Renal cortex interstitium (tissue), 15 donors: ENCODE measurements at places on chromosomes 5 and 9.

DNA sequence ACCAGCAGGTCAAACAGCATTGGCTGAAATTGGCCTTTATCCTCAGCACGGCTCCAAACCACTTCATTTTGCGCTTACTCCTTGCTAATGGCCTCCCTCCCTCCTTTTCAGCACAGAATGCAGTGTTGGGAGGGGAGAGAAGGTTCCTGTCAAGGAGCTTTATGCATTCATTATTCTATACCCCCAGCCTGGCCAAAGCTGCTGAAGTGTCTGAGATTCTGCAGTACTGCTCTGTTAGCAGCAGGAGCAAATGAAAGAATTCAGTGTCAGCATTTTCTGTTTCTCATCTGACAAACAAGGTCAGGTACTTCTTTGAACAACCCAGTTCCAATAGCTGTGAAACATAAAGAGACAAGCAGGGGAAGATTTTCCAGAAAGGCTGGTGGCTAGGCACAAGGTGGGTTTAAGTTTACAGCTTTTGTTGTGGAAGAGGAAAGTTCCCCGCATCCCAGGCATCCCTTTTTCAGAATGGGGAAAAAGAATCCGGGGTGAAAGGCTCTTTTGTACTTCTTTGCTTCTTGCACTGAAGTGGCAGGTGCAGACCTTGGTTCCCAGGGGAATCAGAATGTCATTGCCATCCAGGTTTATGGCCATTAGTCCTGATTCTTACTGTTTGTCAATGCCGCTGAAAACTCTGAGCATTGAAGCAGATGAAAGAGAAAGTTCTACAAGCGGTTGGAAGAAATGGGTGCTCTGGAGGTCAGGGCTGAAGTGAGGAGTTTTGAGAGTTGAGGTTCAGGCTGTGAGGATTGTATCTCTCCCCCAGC is 109.3 kb upstream of the APC start:
- no peak for DNase-seq

DNA sequence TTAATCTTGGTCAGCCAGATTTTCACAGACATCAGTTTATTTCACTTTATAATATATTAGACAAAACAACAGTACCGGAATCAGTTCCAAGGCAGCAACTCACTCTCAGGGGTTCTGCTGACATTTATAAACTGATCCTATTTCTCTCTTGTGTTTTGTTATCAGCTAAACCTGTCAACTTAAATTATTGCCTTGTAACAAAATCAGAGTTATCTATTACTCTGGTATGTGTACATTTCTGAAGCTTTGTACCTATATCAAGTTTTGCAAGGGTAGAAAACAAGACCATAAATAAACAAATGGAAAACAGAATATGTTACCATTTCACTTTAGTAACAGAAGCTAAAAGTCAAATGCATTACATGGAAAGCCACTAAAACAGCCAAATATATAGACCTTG is 122.1 kb downstream of the SIL1 start:
- no peak for DNase-seq

DNA sequence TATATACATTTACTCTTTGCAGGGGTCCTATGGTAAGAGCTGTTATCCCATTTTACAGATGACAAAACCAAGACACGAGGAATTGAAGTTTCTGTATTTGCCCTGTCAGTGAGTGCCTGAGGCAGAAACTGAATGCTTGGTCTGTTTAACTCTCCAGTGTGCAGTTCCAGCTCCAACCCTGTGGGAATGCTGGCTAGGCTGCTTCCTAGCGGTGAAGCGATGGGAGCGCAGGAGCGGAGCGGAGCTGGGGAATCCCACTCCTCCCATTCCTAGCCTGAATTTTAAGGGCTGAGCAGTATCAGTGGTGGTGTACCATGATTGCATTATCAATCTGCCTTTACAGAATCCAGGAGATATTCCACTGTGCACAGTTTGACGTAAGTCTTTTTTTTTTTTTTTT is 202.3 kb downstream of the LRRC70 start:
- DNase-seq, result no peak

GRCh38 chr9:129713402-129713679 is 39.5 kb downstream of the PTGES start:
- no peak for DNase-seq

GRCh38 chr5:112787896-112788295 is 50.2 kb downstream of the APC start:
- no peak for DNase-seq

DNA sequence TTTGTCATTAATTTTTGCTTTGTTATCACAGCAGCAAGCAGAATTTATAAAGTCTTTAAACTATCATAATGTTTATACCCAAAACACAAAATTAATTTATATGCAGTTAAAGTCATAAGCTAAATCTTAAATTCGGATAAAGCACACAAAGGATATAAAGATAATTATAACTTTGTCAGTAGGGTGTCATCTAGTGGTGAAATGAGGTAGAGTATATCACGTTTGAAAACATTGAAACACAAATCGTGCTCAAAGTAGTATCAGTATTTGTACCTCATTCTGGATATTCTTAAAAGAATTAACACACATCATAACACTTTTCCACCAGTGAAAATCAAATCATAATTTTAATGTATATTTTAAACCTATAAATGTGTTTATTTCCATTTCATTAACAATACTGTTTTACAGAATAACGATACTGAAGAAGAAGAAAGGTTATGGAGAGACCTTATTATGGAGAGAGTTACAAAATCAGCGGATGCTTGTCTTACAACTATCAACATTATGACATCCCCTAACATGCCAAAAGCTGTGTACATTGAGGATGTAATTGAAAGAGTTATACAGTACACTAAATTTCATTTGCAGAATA is 129.5 kb downstream of the NIPBL start:
- DNase-seq, result no peak

DNA sequence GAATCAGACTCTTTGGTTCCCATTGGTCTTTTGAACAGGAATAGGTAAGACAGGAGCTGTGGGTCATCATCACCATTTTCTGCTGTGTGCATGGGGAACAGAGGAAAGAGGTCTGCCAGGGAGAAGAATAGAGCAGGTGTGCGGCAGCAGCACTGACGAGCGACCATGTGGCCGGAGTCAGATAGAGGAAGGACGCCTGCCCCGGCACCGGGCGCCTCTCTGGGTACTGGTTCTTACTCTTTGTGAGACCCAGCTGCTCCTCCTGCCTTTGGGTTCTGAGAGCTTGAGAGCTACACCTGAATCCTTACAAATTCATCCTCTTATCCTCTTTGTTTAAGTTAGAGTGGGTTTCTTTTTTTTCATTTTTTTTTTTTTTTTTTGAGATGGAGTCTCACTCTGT is 90.8 kb downstream of the NDFIP1 start:
- DNase-seq, result no peak

DNA sequence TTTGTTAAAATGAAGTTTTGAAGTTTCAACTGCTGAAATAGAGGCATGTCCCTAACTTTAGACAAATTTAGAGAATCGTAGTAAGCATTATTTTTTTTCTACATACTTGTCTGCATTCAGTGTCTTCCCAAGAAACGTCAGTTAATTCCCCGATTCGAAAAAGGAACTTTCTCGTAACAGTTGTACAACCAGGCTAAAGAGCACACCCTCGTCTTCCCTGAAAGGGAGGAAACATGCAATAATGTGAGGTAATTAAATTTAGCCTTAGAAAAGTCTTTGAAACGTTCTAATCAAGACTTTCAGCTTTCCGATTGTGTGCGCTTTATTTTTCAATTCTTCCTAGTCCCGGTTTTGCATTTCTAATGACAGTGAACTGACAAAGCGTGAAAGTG is 374 bp upstream of the SLC1A3 start:
- no peak for DNase-seq

GRCh38 chr9:129673602-129674001 is 8.2 kb downstream of the PRRX2 start:
- no peak for DNase-seq

- no peak for DNase-seq
These were observed 327.5 kb upstream of the ZNF462 start for GRCh38 chr9:106535439-106535838.

GRCh38 chr9:115340314-115340713 is 222.4 kb upstream of the TNC start:
- DNase-seq, result no peak

GRCh38 chr5:141623611-141624010 is 4.8 kb upstream of the DIAPH1 start:
- no peak for DNase-seq

GRCh38 chr9:27549196-27549755 is 19.7 kb upstream of the MOB3B start:
- no peak for DNase-seq

- DNase-seq, result no peak
These were observed 34.9 kb downstream of the TENT4A start for GRCh38 chr5:6748142-6748541.

DNA sequence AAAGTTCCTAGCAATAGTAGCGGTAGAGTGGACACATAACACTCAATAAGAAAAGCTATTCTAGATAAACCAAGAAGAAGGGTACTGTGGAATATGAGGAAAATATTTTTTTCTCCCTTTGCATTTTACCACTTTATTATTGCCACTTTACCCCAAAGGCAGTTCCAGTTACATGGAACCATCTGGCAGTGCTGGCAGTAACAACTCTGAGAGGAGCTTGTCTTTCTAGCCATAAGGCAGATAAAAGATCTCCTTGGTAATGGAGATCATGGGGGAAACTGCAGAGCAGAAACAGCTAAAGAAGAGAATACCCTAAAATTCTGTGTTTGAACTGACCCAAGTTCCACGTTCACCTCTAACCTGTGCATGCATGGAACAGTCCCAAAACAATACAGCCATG is 38.5 kb downstream of the UBTD2 start:
- no peak for DNase-seq

DNA sequence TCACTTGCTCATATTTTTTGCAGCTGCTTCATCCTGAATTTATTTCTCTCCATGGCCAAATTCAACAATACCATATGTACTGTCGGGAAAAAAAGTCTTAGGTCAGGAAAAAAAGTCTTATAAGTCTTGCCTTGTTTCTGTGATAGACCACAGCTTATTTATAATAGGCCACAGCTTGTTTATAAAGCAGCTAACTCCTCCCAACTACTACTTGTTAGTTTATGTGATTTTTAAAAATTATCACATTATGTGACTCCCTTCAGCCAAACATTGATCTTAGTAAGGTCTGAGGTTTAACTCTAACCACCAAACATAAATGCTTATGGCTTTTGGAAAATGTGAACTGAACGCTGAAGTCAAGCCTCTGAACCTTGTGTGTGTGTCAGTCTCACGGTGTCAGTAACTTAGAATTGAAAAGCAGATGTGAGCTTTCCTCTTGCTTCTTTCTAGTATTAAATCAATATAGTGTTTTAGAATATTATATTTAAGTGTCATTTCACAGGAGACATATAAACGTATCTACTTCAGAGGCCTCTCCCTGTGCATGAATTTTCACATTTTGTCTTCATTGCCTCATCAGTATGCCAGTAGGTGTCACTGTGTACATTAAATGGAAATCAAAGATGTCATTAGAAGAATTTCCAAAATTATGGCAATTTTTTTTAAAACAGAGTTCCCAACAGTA is 51.3 kb downstream of the SNX24 start:
- DNase-seq, result peak; percentile 7

GRCh38 chr9:88387552-88388202 is 567 bp upstream of the SPIN1 start:
- DNase-seq, result peak; percentile 65
